ENCODE measurements at places on chromosomes 4 and X.
A peak's percentile ranks its signal among the peaks of the same experiment; 100 is the strongest.

DNA sequence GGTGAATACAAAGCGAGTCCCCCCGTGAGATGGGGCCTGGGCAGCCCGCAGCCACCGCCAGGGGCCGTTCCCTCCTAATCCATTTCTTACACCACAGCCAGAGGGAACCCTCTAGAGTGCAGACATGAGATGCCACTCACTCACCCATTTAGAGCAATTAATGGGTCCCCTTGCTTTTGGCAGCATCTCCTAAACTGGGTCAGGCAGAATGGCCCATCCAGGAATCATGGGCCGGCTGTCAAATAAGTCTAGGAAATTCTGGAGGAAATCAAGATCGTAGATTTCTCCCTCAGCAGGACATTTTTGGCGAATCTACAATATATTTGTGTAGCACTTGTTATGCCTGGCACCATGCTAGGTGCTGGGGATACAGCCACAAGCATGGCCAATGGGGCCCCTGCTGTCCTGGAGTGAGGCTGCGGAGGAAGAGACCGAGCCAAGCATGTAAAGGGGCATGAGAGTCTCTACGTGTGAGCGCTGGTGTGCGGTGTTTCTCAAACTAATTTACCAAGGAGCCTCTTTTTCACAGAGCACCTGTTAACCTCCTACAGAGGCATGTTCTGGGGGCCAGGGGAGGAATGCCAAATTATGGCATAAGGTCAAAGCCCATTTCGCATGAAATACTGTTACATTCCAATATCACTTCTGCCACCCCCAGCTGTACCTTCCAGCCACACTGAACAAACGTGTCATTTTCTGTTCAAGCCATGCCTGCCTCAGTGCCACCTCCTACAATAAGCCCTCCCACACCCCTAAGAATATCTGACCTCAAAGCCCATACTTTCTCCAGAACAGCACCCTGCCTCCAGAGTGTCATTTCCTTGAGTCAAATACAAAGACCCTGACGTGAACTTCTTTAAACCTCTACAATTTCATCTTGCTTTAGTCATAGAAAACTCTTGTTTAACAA lies 28.1 kb upstream of the JAKMIP1 start:
- DNase-seq, result no peak

DNA sequence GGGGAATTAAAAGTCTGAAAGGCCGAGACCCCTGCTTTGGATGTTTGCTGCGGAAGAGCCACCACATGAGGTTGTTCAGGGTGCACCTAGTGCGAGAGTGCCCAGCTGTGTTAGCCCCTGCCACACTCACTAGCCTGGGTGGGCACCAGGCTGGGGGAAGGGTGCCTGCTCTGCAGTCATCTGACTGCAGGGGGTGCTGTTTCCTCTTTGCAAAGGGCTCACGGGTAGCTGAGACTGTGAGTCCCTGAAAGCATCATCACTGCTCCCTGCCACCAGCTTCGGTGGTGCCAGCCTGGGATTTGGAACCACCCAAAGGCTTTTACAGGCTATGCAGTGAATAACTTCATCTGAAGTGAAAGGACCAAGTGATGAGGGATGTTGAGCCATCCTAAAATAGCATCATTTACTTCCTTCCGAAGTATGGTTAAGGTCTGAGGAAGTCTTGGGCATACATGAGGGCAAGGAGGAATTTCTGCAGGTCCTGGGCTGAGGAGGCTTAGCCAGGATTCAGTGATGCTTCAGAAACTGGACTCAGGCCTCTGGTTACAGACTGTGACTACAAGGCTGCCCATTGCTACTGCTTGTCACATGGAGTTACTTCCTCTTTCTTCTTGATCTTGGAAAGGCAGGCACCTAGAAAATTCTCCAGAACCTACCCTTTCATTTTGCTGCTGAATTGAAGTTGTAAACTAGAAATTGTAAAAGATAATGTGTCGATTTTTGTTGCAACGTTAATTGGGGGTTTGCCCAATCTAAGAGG lies 293.2 kb upstream of the PRPS2 start:
- DNase-seq, result peak; percentile 3

DNA sequence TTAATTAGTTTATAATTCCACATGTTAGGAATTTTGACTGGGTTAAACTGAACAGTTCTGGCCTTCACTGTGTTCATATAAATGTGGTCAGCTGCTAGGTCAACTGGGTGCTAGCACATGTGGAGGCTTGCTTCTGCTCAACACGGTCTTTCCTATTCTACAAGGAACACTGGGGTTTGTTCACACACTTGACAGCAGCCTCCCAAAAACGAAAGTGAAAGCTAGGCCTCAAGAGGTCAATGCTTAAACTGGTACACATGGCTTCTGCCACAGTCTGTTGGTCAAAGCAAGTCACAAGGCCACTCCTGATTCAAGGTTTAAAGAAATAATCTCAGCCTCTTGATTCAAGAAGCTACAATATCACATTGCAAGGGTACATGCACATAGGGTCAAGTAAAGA lies 126.5 kb downstream of the QDPR start:
- peak; percentile 1 for DNase-seq

DNA sequence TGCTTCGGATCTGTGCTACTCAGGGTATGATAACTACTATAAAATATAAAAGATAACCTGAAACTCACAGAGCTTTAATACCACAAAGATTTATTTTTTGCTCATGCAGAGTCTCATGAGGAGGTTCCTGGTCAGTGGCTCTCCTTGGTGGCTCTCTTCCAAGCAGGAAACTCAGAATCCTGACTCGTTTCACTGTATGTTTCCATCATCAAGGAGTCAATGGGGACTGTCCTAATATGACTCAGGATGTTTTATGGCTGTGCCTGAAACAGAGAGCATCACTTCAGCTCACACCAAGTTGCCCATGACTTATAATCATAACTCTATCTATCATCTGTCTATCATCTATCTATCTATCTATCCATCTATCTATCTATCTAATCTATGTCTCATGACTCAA lies 620.8 kb upstream of the NR3C2 start:
- no peak for DNase-seq

DNA sequence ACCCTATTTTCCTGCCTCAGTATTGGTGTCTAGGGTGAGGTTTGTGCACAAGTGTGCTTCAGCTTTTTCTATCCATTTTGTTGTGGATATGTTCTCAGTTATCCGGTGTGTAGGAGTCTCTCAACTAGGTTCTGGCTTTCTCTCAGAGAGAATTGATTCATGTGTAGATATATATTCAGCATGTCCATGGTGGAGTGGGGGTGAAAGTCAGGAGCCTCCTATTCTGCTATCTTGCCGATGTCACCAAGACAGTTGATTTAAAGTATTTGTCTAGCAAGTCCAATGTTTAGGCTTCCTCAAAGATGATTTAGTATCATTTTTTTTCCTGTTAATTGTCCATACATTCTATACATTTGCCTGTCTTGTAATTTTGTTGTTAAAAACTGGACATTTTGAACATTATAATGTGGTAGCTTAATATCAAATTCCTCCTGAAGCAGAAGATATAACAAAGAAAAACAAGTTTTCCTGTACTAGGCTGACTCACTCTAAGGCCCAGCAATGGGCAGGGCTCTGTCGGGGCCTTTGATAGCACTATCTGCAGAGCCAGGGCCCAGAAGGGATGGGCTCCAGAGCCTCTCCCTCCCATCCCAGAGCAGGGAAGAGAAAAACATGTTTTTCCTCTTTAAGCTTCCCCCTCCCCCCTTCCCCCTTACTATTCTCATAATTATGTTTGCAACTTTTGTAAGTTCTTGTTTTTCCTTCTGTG lies 37.6 kb downstream of the GLUD2 start:
- DNase-seq, result no peak

GRCh38 chr4:1476140-1476513 lies 69.9 kb upstream of the NKX1-1 start:
- DNase-seq, result no peak

- no peak for DNase-seq
Observed at GRCh38 chr4:2950221-2950989, 12.8 kb downstream of the NOP14 start.

DNA sequence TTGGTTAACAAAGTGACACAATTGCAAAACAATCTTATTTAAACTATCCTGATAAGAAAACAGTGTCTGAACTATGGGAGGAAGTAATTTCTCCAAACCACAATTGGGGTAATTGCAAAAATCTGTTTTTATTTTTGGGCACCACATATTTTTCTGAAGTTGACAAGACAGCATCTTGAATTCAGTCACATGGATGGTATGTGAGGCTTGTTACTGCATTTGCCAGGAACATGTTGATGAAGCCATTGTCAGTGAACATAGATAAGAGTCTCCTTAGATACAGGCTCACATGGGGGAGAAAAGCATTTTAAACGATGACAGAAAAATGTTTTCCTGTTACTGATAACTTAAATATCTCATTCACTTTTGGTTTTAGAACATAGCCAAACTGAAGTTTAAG lies 5.5 kb upstream of the USP53 start:
- no peak for DNase-seq

DNA sequence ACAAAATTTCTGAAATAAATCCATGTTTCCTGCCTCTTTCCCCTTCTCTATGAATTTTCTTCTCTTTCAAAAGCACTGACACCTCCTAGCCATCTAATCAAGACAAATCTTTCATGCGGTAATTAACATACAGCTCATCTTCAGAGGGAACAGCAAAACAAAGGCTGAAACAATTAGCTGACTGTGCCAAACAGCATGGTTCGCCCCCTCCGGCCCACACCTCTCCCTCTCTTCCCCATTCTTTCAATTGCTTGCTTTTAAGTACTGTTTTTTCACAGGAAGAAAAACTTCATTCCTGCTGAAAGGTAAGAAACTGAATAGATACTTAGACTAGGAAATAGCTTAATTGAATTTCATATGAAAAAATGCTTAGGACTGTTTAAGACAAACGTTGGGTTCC lies 291.1 kb upstream of the NOCT start:
- no peak for DNase-seq

- no peak for DNase-seq
Observed at GRCh38 chrX:129786210-129786651, 6.5 kb downstream of the SASH3 start.

- no peak for DNase-seq
Observed at GRCh38 chr4:145805490-145805889, 125.5 kb downstream of the C4orf51 start.

- no peak for DNase-seq
Observed at GRCh38 chr4:54315561-54316538, 86.8 kb downstream of the PDGFRA start.

DNA sequence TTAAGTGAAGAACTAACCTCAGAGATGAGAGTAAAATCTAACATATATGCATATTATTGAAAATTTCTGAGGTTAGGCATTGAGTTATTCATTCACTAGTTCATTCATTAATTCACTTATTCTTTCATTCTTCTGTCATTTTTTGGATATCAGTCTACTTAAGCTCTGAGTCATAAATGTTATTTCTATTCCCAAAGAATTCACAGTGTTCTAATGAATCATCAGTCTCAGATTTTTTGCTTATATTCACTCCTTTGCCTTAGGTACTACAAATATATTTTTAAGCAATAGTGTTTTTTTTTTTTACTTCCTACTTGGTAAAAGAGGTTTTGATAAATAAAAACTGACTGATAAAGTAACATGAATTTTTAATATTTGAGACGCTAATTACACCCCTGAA lies 95.2 kb upstream of the DKK2 start:
- no peak for DNase-seq

DNA sequence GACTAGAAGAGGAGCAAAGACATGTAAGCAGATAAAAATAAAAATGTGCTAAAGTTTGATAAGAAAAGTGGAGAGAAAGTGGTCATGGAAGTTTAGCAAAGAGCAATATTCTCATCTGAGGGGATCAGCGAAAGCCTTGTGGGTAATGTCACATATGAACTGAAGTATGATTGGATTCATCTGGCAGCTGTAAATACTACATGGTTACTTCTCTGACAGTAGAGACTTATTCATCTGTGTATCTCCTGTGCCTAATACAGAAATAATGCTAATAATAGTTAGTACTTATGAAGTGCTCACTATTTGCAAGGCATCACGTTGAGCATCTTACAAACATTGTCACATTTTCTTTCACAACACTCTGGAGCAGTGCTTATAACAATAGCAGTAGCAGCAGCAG lies 8.9 kb upstream of the IGSF1 start:
- DNase-seq, result no peak

GRCh38 chrX:30943984-30944383 lies 54.9 kb upstream of the TAB3 start:
- no peak for DNase-seq

DNA sequence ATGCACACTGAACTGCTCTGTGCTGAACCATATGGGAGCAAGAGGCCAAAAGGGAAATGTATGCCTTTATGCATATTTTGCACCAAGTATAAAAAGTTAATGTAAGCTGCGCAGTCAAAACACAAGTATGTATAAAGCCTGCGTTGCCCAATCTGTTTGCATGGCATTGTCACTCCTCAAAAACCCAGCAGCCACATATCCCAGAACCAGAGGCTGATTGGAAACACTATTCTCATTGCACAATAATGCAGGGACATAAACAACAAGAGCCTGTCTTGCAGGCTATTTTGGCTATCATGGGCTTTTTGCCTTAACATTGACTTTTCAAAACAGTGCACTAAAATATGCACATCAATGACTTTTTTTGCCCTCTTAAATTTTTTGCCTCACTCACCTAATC lies 5.1 kb upstream of the ASB9 start:
- DNase-seq, result no peak

DNA sequence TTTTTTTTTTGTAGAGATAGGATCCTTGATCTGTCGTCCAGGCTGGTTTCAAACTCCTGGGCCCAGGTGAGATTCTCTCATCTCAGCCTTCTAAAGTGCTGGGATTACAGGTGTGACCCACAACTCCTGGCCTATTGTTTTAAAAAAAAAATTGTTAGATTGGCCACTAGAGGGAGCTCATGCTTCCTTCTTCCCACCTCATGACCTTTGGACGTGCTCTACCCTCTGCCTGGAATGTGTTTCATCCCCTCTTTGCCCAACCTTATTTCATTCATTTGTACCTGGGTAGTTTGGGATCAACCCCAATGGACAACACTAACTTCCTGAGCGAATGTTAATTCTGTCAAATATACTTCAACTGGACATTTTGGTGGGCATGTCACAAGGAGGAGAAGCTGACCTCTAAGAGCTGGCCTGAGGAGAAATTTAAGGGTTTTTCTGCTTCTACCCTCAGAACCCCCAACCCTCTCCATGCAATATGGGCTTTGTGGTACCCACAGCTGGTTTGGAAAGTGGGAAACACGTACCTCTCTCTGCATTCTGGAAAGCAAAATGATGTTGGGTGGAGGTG lies 6.4 kb downstream of the PPEF2 start:
- DNase-seq, result no peak

GRCh38 chr4:4820261-4820660 lies 39.2 kb upstream of the MSX1 start:
- no peak for DNase-seq

GRCh38 chrX:48998391-48998790 lies 3.7 kb downstream of the GRIPAP1 start:
- DNase-seq, result no peak

GRCh38 chrX:22165732-22166457 lies 106.8 kb upstream of the CBLL2 start:
- DNase-seq, result no peak
